ENCODE measurements at places on chromosomes 3 and 15.

- no peak for DNase-seq
Measured at GRCh38 chr15:96232335-96232734, 98.2 kb upstream of the NR2F2 start.

- no peak for DNase-seq
Measured at GRCh38 chr15:64842096-64842939, 603 bp downstream of the PLEKHO2 start.

DNA sequence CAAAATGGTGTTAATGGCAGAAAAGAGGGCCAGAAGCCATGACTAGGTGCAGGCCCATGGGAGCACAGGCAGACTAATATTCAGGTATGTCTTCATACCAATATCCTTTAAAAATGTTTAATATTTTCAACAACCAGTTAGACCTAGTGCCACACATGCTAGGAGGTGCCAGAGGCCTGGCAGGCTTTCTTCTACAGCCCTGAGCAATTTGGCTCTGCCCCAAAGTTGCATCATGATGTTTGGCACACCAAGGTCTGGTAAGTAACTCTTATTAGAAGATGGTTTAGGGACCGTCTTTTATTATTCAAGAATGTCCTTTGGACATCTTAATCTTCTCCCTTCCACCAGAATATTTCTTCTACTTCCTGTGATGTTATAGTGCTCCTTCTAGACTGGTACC, 34.8 kb downstream of the MITF start:
- DNase-seq: no peak

GRCh38 chr3:126887686-126888085, 95.2 kb upstream of the PLXNA1 start:
- no peak for DNase-seq

- DNase-seq: no peak
Measured at GRCh38 chr15:65937054-65937453, 67.8 kb downstream of the RAB11A start.

DNA sequence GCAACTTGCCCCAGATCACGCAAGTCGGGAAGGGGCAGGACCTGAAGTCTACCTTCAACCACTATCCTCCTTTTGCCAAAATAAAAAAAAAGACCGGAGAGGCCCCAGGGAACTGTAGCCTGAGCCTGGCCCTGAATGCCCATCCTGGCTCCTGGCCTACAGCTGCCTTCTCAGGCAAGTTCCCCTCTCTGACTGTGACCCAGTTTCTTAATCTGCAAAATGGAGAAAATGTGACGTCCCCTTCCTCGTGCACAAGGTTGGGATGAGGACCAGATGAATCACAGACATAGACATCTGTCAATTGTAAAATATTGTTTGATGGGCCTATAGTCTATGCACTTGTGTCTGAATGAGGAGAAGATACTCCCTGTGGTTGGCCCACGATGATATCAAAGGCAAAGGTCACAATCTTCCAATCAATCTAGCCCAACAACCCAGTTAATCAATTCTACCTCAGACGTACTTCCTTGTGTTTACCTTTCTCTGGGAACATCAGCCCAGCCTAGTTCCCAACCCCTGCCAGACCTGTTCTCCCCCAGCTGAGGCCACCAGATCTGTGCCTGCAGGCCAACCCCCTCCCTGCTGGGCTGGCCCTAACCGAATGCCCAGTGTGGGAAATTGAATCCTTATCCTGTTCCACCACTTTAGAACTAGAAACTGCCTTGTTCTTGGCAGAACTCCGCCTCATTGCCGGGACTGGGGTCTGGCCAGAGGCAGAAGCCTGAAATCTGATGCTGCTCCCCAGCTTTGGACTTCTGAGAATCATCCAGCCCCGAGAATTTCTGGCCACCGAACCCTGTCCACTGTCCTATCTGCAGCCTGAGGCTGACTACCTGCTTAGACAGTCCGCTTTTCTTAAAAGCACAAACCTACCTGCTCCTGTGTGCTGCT, 101.8 kb upstream of the LIPC start:
- DNase-seq: no peak

- DNase-seq: no peak
Measured at GRCh38 chr15:77617476-77618230, 15.1 kb downstream of the LINGO1 start.

GRCh38 chr3:112013784-112014143, 15.0 kb downstream of the TAGLN3 start:
- no peak for DNase-seq

GRCh38 chr15:36940636-36941260, 159.6 kb downstream of the MEIS2 start:
- DNase-seq: no peak

DNA sequence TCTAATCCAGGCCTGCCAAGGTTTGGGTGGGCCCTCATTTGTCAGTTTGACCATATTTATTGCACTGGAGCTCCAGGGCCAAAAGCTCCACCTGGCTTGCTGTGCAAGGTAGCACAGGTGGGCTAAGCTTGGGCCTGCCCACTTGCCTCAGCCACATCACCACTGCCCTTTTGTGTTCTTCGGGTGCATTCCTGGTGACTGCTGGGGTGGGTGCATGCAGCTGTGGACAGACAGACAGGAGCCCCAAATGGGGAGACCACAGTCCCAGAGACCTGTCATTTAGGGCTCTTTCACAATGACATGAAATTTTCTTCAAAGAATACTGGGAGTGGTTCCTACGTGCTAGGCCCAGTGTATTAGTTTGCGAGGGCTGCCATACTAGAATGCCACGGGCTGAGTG, 2.7 kb downstream of the MESP2 start:
- DNase-seq: no peak

DNA sequence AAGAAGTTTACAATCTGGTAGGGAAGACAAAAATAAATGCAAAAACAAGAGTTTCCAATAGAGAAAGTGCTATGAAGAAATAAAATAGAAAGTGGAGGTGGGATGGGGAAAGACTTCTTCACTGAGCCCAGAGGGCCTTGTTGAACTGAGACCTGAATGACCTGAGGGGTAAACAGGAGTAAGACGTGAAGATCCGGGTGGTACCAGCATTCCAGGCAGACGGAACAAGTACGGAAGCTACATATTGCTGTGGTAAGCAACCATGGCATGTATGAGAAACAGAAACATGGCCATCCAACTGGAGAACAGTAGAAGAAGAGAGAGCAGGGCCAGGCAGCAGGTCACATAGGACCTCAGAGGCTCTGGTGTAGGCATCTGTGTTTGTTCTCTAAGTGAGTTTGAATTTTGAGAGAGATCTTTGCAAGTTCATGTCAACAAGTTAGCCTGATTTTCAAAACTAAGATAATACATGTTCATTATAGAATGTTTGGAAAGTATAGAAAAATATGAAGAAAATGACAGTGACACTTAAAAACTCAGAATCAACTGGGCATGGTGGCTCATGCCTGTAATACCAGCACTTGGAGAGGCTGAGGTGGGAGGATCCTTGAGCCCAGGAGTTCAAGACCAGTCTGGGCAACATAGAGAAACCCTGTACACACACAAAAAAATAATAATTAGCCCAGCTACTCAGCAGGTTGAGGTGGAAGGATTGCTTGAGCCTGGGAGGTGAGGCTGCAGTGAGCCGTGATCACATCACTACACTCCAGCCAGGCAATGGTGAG, 64.3 kb downstream of the SLC49A4 start:
- no peak for DNase-seq

DNA sequence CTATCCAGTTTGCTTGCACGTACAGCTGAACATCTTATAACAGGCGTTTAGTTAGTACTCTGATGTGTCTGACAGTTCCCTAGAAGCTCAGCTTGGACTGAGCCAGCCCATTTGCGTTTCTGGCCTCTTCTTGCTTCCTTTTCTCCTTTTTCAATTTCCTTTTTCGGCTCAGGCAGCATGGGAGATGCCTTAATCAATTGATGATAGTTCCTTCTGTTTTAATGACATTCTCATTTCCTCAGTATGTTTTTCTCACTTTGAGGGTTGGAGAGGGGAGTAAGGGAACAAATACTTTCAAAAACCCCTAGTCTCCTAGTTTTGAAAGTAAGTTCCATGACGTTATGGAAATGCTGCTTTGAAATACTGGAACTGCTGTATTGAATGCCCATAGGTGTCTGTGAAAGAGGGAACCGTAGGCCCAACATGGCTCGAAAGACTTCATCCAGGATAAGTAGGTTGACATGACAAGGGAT, 18.9 kb downstream of the IL1RAP start:
- DNase-seq: no peak

- no peak for DNase-seq
Measured at GRCh38 chr15:59282515-59283337, 76.1 kb downstream of the LDHAL6B start.

DNA sequence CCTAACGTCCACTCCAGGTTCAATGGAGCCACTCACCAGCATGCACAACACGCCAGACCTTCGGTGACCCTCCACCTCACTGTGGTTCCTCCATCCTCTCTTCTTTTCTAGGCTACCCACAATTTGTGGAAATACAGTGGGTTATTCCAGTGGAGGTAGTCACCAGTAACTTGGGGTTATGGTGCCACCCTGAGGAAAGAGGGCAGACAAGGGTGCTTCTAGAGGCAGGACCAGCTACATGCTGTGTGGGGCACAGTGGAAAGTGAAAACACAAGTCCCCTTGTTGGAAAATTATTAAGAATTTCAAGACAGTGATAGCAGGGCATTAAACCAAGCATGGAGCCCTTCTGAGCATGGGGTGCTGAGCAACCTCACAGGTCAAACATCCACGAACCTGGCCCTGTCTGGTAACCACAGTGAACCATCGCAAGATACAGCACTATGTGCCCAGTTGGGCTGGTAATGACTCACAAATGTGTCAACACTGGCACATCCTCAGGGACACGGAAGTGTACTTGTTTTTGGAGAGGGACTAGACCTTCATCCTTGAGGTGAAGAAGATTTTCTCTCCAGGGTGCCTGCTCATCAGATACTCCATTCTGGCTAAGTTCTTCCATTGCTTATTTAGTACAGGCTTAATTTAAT, 166.7 kb downstream of the STT3B start:
- DNase-seq: no peak

GRCh38 chr15:28935316-28935715, 49.5 kb downstream of the APBA2 start:
- DNase-seq: no peak

DNA sequence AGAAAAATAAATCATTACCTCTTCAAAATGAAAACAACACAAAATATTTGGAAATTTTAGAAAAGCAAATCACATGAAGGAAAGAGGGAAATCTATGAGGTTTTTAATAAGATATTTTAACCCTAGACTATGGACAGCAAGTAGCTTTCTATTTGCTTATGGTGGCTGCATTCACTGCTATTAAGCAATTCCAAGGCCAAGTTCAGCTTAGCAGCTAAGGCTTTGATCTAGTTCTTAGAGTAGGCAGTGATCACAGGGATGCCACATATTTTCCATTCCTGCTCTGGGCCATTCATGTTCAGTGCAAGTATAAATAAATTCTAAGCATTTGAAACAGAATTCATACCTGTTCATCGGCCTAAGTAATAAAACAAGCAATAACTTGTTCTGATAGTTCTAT, 235.3 kb downstream of the CDIN1 start:
- DNase-seq: no peak

DNA sequence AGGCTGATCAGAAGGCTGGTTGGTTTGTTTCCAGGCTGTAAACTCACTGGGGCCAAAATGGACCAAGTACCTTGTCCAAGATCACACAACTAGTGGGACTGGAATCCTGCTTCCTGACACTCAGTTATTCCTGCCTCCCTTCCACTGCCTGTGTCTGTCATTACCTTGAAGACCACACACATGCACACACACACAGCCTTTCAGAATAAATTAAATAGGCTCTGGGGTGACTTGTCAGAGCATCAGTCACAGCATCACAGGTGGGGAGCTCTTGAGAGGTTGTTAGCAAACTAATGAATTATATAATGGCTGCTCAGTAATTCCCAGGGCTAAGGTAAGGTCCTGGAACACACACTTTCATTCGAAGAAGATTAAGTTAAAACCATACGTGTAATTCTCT, 231.8 kb downstream of the UACA start:
- no peak for DNase-seq

DNA sequence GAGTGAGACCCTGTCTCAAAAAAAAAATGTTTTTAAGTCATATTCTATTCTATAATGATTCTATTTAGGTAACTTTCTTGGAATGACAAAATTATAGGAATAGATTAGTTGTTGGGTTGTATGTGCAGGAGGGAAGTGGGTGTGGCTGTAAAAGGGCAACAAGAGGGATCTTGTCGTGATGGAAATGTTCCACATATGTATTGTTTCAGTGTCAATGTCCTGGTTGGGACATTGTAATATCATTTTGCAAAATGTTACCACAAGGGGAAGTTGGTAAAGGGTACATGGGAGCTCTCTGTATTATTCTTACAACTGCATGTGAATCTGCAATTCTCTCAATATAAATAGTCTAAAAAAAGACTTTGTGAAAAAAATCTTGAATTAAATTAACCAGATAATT, 14.3 kb upstream of the ABHD5 start:
- no peak for DNase-seq

GRCh38 chr3:48047841-48048464, 31.7 kb upstream of the MAP4 start:
- no peak for DNase-seq

Measured in NCI-H1694 treated with DMSO at 0.1 percent for 48 hours (cell line).